GM04504 (cell line): ENCODE measurements at places on chromosomes 16 and 17.
A peak's percentile ranks its signal among the peaks of the same experiment; 100 is the strongest.

DNA sequence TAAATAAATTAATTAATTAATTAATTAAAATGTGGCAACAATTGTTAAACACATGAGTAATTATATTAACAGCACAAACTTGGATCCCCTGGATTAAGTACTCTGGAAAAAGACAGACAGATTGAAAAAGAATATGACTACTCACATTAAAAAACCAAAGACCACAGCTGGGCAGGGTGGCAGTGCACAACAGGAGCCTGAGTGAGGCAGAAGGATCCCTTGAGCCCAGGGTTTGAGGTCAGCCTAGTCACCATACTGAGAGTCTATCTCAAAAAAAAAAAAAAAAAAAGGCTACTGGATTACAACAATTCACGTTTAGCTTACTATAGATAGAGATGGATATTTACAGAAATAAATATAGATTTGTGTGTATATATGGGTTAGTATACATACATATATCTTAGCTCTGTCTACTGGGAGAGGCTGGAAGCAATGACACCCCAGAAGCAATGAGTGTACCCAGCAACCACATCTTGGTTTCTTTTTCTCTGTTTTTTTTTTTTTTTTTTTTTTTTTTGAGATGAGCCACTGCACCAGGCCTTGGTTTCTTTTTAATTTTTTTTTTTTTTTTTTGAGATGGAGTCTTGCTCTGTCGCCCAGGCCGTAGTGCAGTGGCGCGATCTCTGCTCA lies 10.6 kb upstream of the SUZ12 start:
- no peak for DNase-seq

DNA sequence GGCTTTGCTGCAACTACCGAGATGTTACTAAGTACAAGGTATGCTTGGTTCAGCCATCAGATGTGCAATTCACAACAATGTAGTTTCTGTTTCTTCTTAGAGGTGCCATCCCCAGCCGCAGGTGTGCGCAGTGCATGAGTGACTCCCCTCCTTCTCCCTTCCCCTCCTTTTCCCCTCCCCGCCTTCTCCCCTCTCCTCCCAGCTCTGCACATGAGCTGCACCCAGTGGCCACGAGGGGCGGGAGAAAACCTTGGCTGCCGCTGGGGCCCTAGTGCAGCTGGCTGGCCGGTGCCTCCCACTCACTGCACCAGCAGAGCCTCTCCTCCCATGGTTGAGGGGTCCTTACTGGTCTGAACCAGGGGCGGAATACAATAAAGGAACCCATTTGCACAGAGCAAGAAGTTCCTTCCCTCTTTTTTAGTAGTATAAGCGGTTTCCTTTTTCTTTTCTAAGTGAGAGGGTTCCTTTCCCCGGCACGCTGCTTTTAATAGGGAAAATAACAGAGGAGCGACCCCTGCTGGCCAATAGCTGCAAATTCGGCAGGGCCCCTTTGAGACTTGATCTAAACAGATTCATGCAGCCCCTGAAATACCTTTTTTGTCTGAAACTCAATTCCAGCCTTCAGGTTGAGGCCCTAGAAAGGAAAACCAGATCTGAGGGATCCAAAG lies 7.8 kb upstream of the CCL15 start:
- DNase-seq, result no peak

DNA sequence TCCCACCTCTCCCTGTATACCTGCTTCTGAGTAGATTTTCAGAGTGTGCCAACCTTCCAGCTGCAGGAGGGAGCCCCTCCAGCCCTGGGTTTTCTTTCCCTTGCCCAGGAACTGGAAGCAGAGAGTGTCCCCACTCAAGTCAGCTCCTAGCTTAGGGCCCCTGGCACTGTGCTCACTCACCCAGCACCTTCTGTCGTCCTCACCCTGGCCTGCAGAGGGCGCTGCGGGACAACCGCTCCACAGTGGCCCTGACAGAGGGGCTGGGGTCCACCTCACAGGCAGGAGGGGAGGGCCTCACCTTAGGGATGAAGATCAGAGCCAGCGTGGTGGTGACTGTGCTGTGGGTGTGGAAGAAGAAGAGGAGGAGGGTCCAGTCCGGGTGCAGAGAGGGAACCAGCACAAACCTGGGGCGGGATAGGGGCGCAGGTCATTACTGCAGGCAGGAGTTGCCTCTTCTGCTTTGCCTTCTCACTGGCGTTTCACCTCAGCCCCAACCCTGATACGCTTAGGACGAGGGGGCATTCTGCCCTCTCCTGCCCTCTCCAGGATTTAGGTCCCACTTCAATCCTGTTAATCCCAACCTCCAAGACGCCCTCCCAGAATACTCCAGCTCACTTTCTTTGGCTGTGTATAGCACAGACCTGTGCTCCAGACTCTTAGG lies 10.0 kb downstream of the GPR179 start:
- no peak for DNase-seq

- DNase-seq, result peak; percentile 58
Measured at GRCh38 chr16:2752850-2753732, 653 bp downstream of the SRRM2 start.
